Cardiac muscle cell (in vitro differentiated cells and primary cell): ENCODE measurements at places on chromosomes 4 and X. TPM values are rescaled to one million over a fixed set of nuclear protein-coding genes. Genes with fewer than 3 reads are reported as not detected.

Gene NALF2
- 0.30 and 0.32 TPM in 2 replicates for total RNA-seq

Gene FGF5
- 0.21 and 0.28 TPM in 2 replicates for total RNA-seq

Gene MND1
- 10.3 and 12.6 TPM in 2 replicates for total RNA-seq

DNA sequence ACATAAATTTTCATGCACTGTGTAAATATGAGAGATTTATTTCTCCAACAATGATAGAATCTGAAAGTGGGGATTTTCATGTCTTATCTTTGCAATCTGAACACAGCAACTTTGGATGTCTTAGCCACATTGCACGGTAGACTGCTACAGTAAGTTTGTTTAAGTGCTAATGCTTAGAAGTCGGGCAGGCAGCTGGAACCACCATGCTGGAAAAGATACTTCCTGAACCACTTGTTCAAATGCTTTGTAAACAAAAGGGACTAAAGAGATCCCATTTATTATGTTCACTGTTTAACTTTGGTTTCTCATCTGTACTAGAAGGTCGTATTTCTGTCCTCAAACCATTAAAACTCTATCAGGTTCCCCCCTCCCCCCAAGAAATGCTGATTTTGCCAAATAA is 555.9 kb upstream of the DIPK2B start:
- H3K36me3 ChIP-seq, result no peaks in the 10 kb centered on the region
- DNase-seq, result no peak
- H3K4me1 ChIP-seq, result no peaks in the 10 kb centered on the region
- H3K27me3 ChIP-seq, result no peaks in the 10 kb centered on the region
- H3K4me3 ChIP-seq, result no peak overlapping the region

DNA sequence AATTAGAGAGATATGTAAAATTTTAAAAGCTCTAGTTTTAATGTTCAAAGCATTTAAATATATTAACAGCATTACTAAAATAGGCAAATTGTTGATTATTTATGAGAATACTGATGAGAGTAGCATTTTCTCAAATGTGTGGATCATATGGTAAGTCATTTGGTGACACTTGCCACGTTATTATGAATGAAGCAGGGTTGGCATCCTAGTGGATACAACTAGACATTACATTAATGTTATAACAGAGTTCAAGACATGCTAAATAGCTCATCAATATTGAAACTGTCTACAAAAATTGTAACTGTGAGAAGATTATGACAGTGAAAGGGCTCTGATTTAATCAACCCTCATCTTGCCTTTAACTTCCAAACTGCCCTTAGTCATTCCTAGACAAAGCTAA is 171.1 kb downstream of the PDGFC start:
- H3K27ac ChIP-seq, result no peak overlapping the region
- H3K4me1 ChIP-seq, result peaks cover under 1% of the 10 kb centered on the region
- H3K36me3 ChIP-seq, result no peaks in the 10 kb centered on the region
- H3K27me3 ChIP-seq, result no peaks in the 10 kb centered on the region
- DNase-seq, result no peak
- no peak overlapping the region for H3K4me3 ChIP-seq

GRCh38 chr4:139282065-139282720 is 2.2 kb upstream of the MGARP start:
- peaks cover 32% of the 10 kb centered on the region for H3K27me3 ChIP-seq
- no peaks in the 10 kb centered on the region for H3K4me1 ChIP-seq
- H3K36me3 ChIP-seq, result no peaks in the 10 kb centered on the region

DNA sequence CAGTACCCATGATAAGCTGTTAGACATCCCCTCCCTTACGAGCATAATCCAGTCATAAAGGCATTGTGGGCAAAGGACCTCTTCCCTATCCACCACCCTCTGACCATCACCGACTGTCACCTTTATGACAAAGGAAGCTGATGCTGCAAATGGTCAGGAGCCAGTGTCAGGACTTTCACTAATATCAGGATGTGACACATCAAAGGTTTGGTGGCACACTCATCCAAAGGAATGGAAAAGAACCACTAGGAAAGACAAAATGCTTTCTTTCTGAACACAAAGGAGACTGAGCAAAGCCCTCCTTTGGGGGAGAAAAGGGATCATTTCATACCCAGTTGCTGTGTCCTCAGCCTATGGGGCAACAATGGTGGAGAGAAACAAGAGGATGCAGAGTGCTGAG is 66.9 kb upstream of the PROM1 start:
- no peaks in the 10 kb centered on the region for H3K27me3 ChIP-seq
- H3K36me3 ChIP-seq, result no peaks in the 10 kb centered on the region
- H3K4me1 ChIP-seq, result peaks cover 4% of the 10 kb centered on the region
- no peak for DNase-seq

GRCh38 chr4:138978600-138978999 is 37.0 kb upstream of the NOCT start:
- H3K4me3 ChIP-seq, result no peak overlapping the region
- H3K36me3 ChIP-seq, result no peaks in the 10 kb centered on the region
- H3K27me3 ChIP-seq, result no peaks in the 10 kb centered on the region
- DNase-seq, result no peak
- H3K27ac ChIP-seq, result no peak overlapping the region

DNA sequence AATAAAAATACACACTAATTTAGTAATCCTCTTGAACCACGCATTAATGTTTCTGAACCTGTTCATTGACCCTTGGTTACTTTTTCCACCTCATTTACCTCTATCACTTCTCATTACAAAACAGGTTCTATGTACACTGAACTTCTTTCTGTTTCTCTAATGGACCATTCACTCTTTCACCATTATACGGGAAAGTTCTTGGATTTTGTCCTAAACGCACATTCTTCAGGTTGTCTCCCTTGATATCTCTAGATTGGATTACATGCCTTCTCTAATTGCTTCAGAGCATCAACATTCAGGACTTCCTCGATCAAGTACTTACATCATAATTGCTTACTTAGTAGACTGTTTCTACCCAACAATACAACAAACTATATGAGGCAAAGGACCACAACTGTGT is 359.4 kb upstream of the FSTL5 start:
- no peaks in the 10 kb centered on the region for H3K27me3 ChIP-seq
- no peaks in the 10 kb centered on the region for H3K36me3 ChIP-seq
- DNase-seq, result no peak
- H3K4me1 ChIP-seq, result no peaks in the 10 kb centered on the region
- no peak overlapping the region for H3K4me3 ChIP-seq
